A172 (cell line): ENCODE measurements at places on chromosomes 3 and 15.

- peak; percentile 90 for DNase-seq
These were observed 118.7 kb downstream of the NUP210 start for GRCh38 chr3:13301286-13301987.

DNA sequence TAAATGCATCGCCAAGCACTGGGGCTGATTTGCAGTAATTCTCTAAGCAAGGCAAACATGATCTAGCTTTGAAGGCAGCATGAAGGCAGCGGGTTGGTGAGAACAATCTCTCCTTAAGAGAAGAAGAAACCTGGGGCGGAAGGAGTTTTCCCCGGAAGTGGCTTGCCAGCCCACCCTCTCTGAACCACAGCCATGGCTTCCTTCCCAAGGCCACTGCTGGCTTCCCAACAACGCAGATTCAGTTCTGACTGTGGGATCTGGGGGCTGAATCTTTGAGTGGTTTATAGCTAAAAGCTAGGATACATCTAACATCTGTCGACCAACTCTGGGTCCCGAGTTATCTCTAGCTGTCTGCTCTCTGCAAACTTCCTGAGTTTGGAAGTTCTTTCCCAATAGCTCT, 4.3 kb upstream of the CPN2 start:
- DNase-seq: no peak

DNA sequence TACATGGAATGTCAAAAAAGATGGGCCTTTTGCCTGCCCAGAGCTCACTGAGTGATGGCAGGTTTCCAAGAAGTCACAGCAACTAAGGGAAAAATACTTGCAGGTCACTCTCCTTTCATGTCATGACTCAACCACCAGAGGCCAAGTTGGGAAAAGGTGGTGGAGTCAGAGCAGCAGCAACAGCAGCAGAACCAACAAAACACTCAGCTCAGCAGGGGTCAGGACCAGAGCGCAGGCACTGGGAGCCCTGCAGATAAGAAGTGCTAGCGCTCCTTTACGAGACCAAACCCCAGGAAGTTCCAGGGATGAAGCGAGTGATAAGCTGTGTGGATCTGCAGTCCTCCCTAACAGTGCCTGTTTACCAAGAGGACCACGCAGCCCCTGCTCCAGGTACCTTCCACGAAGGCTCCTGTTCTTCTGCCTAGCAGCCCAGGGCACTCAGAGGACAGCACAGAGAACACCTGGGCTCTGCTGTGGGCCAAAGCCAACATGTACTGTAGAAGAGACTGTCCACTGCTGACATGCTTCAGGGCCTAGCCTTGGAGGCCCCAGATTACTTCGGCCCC, 26.0 kb downstream of the POC1A start:
- DNase-seq: peak; percentile 87

DNA sequence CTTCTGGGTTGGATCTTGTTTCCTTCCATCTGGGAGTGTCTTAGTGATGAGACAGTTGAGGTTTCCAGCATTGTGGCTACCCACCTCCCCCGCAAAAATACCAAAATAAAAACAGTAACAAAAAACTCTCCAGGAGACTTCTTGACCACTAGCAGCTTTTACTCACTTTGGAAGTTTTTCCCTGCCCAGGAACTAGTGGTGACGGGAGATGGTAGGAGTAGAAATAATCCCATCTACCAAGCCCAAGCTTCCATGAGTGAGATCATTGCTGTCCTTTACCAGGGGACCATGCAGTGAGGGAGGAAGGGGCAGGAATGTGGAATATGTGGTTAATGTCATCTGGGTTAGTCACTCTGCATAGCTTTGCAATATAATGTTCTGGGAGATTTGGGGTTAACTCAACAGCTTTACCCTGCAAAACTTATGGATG, 187.7 kb downstream of the ITPR1 start:
- DNase-seq: peak; percentile 47

DNA sequence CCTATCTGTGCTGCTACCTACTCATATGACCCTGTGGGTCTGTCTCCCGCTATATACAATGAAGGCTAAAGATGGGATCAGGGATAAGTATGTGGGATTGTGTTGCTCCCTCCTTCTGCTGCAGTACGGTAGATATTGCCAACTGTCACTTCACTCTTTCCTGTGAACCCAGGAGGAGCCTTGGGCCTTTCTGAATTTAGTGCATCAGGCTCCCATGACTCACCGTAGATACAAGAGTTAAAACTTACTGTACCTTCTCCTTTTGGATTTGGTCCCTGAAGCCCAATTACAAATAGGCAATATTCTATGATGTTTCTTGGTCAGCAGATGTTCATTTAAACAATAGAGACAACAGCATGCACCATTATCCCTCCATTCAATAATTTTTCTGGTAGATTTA, 27.4 kb downstream of the MITF start:
- no peak for DNase-seq

DNA sequence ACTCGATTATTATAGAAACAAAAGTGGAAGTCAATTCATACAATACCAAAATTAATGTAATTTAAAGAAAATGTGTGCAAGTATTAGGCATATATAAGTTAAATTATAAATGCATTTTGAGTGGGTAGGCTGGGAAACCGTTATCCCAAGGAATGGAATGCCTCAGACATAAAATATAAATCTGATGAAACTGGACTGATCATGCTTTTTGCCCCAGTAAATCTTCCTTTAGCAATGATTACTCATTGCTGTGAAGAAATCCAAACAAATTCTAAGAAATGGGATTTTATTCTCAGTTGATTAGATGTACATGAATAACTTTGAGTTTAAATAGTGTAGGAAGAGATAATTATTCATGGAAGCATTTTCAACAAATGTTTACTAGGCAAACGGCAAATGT, 185.5 kb upstream of the KCNMB2 start:
- DNase-seq: no peak

GRCh38 chr15:101128221-101129015, 123.4 kb downstream of the CHSY1 start:
- peak; percentile 74 for DNase-seq

- DNase-seq: no peak
These were observed 119.6 kb downstream of the ABI3BP start for GRCh38 chr3:100873611-100874010.

DNA sequence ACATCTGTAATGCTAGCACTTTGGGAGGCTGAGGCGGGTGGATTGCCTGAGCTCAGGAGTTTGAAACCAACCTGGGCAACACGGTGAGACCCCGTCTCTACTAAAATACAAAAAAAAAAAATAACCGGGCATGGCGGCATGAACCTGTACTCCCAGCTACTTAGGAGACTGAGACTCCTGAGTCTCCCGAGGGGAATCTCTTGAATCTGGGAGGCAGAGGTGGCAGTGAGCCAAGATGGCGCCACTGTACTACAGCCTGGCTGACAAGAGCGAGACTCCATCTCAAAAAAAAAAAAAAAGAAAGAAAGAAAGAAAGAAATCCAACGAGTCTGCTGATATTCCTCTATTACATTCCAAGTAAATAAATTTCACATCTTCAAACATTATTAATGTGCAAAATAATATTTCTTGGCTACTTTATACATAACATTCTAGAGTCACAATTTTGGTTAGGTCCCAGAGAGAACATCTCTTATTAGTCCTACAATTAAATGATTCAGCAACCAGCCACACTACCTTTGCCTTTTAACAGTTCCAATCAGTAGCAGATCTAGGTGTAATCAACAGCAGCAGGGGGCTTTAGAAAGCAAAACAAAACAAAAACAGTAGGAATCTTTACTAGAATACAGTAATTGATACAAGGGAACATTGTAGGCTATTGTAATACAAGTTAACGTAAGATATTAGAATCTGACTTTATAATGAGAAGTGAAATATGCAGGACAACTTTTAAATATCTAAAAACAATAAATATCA, 195.8 kb downstream of the TBC1D5 start:
- no peak for DNase-seq

GRCh38 chr15:40569129-40569953, at the start of gene RPUSD2:
Gene RPUSD2 (plus strand): TSS chr15:40569299. CDS start chr15:40569338, 39 bp downstream.
- DNase-seq: peak; percentile 83

- DNase-seq: no peak
These were observed 44.0 kb upstream of the SEMA6D start for GRCh38 chr15:47673232-47673761.

DNA sequence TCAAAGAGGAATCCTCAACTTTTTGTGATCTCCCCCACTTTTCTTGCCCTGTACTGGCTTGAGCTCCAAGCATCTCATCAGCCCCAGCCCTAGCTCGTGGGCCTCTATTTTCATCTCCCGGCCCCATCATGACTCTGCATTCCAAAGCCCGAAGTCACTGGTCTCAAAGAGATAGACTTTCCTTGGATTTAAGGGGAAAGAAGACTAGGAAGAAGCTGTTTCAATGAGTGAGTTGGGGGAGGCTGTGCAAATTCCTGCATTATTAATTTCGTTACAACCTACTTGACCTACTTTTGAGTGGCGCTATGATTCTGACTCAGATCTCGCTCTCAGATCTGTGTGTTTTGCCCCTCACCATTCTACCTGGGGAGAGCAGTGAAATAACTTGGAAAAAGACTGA, 266.6 kb upstream of the TBL1XR1 start:
- DNase-seq: peak; percentile 35

GRCh38 chr3:33358172-33358781, 81.0 kb downstream of the FBXL2 start:
- DNase-seq: no peak

DNA sequence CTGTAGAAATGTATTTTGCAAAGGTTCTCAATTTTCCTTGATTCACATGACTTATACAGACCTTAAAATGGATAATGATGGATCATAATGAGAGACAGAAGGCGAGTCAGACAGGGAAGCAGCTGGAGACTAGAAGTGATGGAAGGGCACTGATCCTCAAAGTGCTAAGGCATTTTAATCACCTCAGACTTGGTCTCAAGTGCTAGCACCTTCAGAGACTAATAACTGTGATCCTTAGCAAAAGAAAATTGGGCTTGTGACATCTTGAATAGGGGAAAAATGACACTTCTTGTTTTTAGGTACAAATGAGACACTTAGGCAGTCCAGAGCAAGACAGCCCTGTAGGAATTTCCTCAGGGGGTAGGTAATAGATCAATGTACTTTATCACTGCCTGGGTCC, 1011.7 kb downstream of the SQOR start:
- DNase-seq: no peak
